ENCODE measurements at places on chromosomes 2 and 18.

GRCh38 chr18:28365411-28365831 is 188.5 kb upstream of the CDH2 start:
- DNase-seq: no peak

GRCh38 chr18:74311000-74311399 is 4.6 kb upstream of the C18orf63 start:
- no peak for DNase-seq

GRCh38 chr2:37893327-37893726 is 31.8 kb upstream of the RMDN2 start:
- no peak for DNase-seq

DNA sequence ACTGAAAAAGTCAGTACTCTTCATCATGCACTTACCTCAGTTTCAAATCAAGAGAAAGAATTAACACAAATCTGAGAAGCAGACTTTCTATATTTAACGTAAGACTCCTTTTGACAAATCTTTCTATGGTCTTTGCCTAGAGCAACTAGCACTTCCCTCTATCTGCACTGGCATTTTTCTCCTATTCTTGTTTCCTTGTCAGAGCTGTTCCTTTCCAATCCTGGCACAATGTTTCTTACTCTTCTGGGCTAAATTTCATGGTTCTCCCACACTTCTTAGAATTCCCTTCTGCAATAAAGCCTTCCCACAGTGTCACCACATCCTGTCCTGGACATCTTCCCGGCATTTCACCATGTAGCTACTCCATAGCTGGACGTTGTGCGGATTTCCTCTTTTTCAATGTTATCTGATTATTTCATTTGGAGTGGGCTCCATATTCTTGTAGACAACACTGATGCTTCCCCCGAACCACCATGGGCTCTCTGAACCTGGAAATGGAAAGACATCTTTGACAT is 144.7 kb upstream of the CTNNA2 start:
- DNase-seq: no peak

- no peak for DNase-seq
Observed at GRCh38 chr2:120873958-120874887, 138.6 kb downstream of the GLI2 start.

GRCh38 chr18:74546751-74547530 is 12.6 kb downstream of the CNDP1 start:
- DNase-seq: no peak

GRCh38 chr2:186551323-186552050 is 38.4 kb upstream of the ITGAV start:
- DNase-seq: no peak

DNA sequence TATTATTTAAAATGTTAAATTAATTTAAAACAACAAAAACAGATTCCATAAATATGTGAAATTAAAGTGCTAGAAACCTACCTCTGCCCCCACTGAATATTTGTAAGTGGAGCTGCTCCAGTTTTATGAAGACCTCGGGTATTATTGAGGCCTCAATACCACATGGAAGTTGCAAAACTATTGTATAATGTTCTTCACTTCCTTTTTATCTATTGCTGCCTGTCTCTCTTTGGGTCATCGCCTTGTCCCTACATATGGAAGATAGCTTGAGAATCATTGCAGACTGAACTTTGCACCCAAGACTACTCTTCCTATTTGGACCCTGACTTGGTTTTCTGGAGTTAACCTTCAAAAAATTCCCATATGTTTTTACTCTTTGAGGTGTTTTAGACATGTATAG is 212.1 kb upstream of the NETO1 start:
- no peak for DNase-seq

DNA sequence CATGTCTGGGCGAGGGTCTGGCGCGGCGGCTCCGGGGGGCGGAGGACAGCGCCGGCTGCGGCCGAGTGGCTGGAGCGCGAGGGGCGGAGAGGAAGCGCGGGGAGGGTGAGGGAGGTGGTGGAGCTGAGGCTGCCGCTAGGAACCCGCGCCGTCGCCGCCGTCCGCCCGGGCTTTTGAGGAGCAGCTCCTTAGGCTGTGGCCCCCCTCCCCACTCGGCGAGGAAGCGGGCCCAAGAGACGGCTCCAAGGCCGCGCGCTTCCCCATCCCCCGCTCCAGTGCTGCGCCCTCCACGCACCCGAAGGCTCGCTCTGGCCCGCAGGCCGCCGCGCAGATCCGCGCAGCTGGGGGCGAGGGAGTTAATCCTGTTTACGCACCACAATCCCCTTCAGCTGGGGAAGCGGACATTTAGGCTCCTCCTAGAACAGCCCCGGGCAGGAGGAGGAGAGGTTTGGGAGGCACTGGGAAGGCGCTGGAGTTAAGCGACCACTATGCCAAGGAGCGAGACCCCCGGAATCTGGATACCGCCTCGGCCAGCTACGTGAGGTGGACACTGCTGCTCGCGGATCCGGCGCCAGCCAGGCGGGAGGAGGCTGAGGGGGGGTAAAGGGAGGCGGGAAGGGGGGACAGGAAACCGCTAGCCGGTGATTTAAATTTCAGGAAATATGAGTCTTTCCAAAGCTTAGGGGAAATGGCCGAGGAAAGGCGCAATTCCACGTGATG is at the start of gene CNRIP1:
CNRIP1 (minus strand) TSS at position 552 of the 720 bp plus-strand sequence; CDS start at position 3, 549 bp downstream.
- DNase-seq: no peak

- DNase-seq: no peak
Observed at GRCh38 chr2:112646791-112647689, 1.3 kb downstream of the SLC20A1 start.

GRCh38 chr2:176745543-176746200 is 466.9 kb upstream of the HNRNPA3 start:
- no peak for DNase-seq

- no peak for DNase-seq
Observed at GRCh38 chr2:197209246-197209645, 101.3 kb downstream of the ANKRD44 start.

GRCh38 chr2:216827073-216827720 is 32.7 kb downstream of the TNP1 start:
- DNase-seq: no peak

GRCh38 chr2:217817466-217818292 is 185.1 kb downstream of the TNS1 start:
- no peak for DNase-seq

GRCh38 chr2:101109451-101110118 is 41.6 kb downstream of the TBC1D8 start:
- DNase-seq: no peak

DNA sequence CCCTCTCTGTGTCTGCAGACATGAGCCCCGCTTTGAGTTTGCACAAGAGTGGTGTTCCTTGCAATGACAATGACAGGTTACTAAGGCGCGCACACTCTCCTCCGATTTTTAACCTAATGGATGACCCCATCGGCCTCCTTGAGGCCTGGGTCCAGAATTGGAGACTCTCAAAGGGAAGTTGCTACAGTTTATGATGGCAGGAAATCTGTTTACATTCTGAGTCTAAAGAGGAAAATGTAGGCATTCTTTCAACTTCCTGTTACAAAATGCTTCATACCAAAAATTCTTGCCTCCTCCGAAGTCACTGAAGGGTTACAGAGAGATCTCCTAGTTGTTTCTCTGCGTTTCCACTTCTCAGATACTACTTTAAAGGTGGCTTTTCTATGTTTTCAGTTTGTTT is 225.3 kb upstream of the AGAP1 start:
- no peak for DNase-seq

GRCh38 chr18:46727177-46727576 is 29.7 kb downstream of the ST8SIA5 start:
- DNase-seq: no peak

DNA sequence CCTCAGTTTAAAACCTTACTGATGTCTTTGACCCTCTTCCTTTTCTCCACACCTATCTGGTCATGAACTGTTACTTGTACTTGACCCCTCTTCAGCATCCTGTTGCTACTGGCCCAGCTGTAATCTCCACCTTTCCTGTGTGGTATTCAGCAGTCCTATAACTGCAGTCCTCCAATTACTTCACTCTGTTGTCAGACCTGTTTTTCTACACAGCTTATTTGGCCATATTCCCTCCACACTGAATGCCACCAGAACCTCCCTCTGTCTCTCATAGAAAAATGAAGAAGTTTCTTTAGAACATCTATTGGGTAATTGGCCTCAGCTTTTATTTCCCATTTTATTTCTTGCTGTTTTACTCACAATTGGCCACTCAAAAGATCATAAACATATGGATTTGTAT is 155.4 kb downstream of the ASXL3 start:
- no peak for DNase-seq

DNA sequence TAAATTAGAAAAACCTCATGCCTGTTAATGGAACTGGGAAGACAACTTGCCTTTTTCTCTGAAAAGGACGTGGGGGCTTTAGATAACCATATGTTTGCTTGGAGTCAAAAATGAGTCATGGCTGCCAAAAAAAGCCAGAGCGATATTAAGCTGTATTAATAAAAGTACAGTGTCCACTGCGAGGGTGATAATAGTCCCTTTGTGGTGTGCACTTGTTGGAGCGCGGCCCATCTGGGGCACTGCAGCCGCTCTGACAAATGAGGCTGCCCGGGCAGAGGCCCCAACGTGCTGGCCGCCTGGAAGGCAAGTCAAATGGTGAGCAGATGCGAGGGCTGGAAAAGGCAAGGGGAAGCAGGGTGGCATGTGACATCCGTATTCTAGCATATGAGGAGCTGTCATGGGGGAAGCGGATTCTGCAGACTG is 103.3 kb upstream of the NCK2 start:
- no peak for DNase-seq

- DNase-seq: no peak
Observed at GRCh38 chr2:59779571-59779970, 773.9 kb downstream of the BCL11A start.

DNA sequence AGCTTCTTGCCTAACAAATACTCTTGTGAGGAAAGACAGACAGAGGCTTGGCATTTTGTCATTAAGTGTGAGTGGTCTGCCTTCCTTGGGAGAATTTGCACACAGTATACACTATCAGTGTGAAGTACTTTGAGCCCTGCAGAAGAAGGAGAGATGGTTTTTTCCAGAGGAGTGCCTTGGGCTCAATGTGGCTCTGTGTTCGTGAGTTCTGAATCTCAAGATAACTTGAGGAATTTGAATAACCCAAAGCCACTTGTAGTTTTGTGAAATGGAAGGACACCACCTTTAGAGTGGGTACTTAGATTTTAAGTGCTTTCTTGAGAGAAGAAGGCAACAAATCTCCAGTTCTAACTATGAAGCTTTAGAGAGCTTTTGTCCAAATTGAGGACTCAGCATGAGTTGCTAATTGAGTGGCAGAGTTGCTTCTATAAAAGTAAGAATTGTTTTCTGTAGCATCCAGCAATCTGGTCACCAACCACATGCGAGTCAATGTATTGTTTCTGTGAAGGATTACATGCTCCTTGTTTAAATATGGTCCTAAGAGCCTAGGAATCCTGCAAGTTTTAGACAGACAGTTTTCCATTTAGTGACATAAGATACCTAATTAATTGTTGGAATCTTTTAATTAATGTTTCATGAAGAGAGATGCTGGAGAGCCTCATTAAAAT is 68.3 kb downstream of the BABAM2 start:
- DNase-seq: no peak

DNA sequence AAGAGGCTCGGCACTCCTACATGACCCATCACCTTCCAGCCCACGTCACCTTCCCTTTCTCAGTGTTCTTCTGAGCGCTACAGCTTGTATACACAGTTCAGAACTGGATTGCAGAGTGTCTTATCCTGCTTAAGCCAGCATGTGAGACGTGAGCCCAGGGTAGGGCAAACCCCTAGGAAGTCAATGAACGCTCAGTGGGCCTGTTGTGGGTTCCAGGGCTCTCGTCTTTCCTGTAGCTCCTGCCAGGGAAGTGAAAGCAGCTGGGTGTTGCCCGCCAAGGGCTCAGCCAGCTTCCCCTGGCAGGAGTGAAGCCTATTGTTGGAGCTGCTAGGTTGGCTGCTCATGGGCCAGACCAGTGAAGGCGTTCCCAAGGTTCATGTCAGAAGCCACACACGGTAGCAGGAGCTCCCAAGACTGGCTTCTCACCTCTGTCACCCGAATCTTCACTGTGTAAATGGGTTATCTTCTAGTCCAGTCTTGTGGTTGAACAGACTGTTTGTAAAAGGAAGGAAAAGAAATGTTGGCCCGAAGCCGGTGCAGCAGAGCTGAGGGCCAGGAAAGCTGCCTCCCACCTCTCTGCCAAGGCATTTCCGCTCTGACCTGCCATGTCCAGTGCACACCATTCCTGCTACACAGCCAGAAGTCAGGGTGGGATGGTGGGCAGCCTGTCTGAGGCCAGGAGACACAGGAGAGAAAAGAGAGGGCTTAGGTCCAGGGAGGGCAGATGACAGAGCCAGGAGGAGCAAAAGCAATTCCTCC is 69.6 kb upstream of the RMDN2 start:
- DNase-seq: peak; percentile 8

GRCh38 chr2:101148777-101149176 is 2.4 kb downstream of the TBC1D8 start:
- DNase-seq: no peak

- DNase-seq: no peak
Observed at GRCh38 chr2:172095905-172096625, 6.6 kb downstream of the DLX2 start.

DNA sequence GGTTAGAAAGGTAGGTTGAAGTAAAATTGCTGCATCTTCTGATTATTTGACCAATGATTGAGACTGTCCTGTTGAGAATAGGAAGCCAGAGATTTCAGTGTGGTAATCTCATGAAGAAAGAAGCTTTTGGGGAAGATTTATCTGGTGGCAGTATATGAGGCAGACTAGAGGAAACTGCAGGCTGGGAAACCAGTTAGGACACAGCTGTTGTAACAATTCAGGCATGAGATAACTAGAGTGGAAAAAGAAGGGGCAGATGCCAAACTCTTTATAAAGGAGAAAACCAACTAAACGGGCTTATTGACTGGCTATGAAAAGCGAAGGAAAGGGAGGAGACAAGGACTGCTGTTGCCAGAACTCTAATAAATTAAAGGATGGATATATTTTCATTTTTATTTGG is 155.6 kb downstream of the TTC27 start:
- no peak for DNase-seq

Measured in CD4-positive, alpha-beta T cell treated with Interleukin-1 beta for 1 hour (primary cell).